ENCODE measurements at places on chromosomes 11 and 22.

DNA sequence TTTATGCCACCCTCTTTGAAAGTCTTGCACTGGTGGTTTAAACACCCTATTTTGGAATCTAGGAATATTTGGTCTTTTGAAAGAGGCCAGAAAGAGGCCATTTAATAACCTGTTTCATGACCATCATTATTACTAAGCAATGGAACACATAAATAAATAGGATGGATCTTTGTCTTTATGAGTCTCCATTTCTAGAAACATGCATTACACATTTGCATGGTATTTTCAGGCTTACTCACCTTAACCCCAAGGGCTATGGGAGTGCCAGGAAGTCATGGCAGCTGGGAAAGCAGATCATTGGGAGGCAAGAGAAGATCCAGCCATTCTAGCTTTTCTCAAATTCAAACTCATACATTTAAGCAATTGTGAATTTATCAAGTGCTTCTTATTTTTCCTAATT, 185.8 kb upstream of the POU2AF2 start:
- DNase-seq = no peak

GRCh38 chr22:17867160-17867785, 93.0 kb upstream of the BID start:
- DNase-seq = no peak

DNA sequence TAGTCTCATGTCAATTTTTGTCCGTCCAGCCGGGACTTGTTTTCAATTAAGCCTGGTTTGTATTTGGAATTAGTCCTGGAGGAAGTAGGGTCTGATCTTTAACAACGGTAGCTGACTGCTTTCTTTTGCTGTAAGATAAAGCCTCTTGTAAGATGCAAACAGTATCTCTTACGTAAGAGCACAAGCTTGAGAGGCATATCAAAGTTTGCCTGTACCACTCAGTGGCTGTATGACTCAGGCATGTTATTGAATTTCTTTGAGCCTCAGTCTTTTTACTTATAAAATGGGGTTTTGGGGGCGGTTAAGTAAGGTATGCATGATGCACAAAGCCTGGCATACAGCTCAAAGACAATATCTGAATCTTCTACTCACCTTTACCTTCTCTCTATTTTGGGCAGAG, 198.4 kb upstream of the NARS2 start:
- no peak for DNase-seq

GRCh38 chr11:2132874-2133240, 6.3 kb downstream of the IGF2 start:
- no peak for DNase-seq

- DNase-seq = no peak
Measured at GRCh38 chr22:42931421-42932196, 74.5 kb upstream of the ARFGAP3 start.

- DNase-seq = no peak
Measured at GRCh38 chr11:79080551-79080950, 360.3 kb downstream of the TENM4 start.

DNA sequence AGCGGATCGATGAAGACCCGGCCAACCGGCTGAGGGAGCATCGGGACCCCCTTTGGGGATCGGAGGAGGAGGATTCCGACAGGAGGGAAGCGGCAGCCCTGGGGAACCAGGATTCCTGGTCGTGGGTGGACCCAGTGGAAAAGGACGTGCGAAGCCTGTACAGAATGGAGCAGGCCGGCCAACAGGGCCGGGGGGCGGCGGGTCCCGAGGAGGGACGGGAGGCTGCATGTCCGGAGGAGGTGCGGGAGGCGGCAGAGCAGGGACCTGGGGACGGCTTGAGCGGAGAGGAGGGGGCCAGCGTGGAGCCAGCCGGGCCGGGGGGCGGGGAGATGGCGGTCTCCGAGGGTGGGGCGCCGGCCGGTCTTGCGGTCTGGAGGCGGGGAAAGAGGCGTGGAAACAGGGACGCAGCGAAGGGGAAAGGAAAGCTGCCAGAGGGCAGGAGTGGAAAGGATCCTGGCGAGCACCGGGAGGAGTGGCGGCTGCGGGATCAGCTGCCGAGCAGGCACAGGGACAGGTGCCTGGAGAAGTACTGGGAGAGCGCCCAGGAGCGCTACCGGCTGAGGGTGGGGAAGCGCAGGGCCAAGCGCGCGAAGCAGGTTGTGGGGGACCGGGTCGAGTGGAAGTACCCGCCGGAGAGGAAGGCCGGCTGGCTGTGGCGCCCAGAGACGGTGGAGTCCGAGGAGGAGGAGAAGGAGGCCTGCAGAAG, at the start of gene ANO5:
Gene ANO5 (plus strand): TSS at position 444 of the 706 bp plus-strand sequence. CDS start 408 bp downstream, outside the sequence.
- DNase-seq = no peak

DNA sequence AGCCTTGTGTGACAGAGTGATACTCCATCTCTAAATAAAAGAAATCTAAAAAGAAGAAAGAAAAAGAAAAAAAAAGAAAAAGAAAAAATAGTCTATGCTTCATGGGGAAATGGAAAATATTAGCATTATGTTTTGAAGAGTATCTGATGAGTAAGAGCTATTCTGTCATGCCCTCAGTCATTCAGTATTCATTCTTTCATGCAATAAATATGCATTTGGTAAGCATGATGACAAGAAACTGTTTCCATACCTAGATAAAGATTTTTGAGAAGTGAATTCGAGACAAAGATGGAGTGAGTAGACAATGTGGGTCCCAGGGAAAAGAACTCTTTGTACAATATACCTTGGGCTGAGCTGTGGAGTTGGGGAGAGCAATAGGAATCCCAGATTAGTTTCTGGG, 6.2 kb upstream of the IFTAP start:
- no peak for DNase-seq

- no peak for DNase-seq
Measured at GRCh38 chr11:109747839-109748238, 325.8 kb downstream of the C11orf87 start.

- DNase-seq = no peak
Measured at GRCh38 chr22:28792491-28793383, 7.6 kb downstream of the XBP1 start.

DNA sequence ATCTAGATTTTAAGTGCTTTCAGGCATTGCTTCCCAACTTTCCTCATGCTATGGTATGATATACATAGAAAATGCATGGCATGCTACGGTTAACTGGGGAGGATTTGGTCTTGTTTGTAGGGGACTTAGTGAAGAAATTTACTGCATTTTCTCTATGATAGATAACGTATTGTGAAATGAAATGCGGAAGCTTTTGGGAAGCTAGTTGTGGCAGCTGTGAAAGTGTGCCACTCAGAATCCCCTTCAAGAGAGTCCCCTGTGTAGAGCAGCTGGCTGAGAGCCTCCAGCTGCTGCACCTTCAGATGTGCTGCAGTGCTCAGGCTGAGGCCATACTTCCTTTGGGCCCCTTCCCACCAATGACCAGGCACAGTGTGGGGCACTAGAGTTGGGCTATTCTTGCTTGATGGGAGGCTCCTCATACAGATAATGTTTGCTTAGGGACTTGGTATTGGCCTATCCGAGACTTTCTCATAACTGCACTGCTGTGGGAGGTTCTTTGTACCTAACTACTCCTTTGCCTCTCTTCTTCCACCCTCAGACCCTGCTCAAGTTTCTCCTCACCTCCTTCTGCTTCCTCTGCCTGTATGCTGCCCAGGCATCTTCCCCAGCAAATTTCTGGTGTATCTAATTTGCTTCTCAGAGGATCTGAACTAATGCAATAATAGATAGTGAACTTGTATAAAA, 67.3 kb downstream of the HIPK3 start:
- no peak for DNase-seq

GRCh38 chr11:115894176-115894575, 390.0 kb upstream of the CADM1 start:
- DNase-seq = no peak
